ENCODE measurements at places on chromosomes 16 and 17. TPM values are rescaled to one million over a fixed set of nuclear protein-coding genes. Genes with fewer than 3 reads are reported as not detected.
A peak's percentile ranks its signal among the peaks of the same experiment; 100 is the strongest.

PIRT gene
- total RNA-seq = not detected

DNA sequence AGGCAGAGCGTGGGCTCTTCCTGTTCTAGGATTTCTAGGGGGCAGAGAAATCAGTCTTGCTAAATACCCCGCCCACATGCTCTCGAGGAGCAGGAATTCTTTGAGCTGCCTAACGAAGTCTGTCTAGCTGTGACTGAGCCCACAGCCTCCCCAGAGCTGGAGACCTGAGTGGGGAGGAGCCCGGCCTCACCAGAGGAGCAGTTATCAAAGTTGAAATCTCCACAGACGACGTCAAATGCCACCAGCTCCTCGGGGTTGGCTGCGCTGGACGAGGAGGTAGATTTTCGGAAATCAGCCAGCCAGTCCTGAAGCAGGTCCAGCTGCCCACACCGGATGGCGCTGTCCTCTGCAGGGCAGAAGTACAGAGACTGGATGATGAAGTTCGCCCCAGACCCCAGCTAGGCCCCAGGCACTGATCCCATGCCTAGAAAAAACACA lies 53.8 kb downstream of the PRMT7 start:
- DNase-seq = no peak

GRCh38 chr16:48212033-48212432 lies 32.1 kb upstream of the LONP2 start:
- no peak for DNase-seq

TAF15 gene
- 235 TPM for total RNA-seq

CRHR1 gene
- total RNA-seq = 0.36 TPM

- no peak for DNase-seq
These were observed 95.2 kb downstream of the MAF start for GRCh38 chr16:79505344-79505743.

DNA sequence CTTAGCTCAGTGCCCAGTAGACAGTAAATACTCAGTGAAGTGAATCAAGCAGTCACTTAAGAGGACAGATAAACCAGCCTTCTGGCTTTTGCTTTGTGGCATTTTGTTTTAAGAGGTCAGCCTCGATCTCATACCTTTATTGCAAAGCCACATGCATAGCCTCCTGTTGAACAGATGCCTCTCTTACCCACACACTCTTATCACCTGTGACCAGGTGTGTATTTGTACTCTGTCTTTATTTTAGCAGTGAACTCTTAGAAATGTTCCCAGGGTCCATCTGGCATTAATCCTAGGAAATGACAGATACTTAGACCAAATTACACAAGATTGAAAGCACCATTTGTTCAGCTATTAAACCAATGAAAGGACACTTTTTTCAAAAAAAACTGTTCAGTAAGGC lies 1426.5 kb downstream of the CDH11 start:
- no peak for DNase-seq

NUPR1 gene
- total RNA-seq = 12.3 TPM

GRCh38 chr17:50027881-50028735 lies 27.8 kb upstream of the ITGA3 start:
- DNase-seq = no peak

PYDC1 gene
- total RNA-seq = not detected

DNA sequence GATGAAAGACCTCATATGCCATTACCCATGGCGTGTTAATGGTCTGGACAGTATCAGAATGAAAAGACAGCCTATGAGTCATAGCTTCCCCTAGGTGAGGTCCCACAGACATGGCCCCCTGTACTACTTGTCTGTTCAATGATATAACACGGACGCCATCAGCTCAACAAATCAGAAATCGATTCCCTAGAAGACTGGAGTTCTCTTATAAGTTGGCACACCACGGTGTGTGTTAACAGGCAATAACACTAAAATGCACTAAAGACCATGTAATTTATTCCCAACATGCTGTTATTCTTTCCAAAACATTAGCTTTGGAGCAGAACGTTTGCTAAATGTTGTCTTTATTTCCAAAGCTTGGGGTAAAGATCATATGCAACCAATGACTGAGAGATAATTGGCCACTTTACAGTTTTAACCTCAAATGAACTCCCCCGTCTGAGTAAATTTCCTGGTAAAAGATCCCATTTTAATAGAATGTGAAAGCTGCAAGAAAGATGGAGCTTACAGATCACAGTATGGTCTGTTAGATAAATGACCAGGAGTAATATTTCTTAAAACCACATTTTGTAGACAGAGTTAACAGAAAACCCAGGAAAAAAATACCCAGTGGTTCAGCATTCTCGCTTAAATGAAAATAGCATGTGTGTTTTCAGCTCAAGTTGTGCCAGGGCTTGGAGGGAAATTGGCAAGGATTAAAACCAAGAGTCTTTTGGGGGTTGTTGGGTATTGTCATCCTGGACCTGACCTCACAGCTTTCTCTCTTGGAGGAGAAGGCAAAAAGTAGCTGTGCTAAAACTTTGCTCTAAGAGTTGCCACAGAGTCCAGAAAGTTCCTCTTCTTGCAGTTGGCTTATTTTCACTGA lies 65.9 kb downstream of the PCTP start:
- DNase-seq = no peak

CMTM4 gene
- 60.8 TPM for total RNA-seq

GAS2L2 gene
- total RNA-seq = 0.11 TPM

- no peak for DNase-seq
These were observed 6.9 kb upstream of the SCNN1G start for GRCh38 chr16:23175651-23176050.

- no peak for DNase-seq
These were observed 390.1 kb downstream of the ZFHX3 start for GRCh38 chr16:72657791-72658190.

DNA sequence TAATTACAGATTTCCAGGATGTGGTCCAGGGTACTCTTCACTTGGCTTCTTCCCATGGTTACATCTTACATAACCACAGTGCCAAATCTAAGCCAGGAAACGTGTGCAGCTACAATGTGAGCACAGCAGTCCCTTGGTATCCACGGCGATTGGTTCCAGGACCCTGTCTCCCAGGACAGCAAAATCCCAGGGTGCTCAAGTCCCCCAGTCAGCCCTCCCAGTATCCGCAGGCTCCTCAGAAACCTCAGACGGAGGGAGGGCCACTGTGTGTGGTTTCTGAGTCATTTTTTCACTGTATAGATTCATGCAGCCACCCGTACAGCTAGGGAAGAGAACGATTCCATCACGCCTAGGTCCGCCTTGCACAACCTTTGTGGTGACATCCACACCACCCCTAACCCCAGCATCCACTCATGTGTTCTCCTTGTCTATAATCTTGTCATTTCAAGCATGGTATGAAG lies 11.1 kb upstream of the ATP2C2 start:
- DNase-seq = no peak

OTOP3 gene
- total RNA-seq = not detected

MLYCD gene
- 7.4 TPM for total RNA-seq

PDILT gene
- not detected for total RNA-seq

DNA sequence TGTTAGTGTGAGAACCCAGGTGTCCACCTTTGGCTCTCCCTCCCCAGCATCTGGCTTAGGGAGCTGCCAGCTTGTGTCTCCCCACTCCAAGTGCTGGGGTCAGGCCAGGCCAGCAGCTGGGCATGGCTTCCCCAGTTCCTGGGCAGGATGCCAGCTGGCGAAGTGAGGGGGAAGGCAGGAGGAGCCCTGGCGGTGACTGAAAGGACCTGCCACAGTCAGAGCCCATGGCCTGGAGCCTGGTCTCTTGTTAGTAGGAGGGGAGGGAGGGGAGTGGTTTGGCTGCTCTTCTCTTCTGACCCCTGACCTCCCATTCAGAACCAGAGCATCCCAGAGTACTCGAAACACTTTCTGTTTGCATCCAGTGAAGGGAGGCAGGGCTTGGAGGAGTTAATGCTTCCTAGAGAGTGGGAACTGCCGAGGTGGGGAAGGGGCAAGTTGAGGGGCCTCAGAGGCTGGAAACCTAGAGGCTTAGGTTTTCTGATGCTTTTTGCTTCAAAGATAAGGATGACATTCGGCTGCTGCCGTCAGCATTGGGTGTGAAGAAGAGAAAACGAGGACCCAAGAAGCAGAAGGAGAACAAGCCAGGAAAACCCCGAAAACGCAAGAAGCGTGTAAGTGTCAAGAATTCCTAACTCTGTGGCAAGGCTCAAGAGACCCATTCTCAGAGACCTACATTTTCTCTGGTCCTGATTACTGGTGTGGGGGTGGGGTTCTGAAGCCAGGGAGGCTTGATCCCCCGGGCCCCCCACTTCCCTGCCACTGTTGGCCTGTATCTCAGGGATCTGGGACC lies 772 bp downstream of the CHD3 start:
- DNase-seq = peak; percentile 72

IL32 gene
- total RNA-seq = 5.5 TPM

DNA sequence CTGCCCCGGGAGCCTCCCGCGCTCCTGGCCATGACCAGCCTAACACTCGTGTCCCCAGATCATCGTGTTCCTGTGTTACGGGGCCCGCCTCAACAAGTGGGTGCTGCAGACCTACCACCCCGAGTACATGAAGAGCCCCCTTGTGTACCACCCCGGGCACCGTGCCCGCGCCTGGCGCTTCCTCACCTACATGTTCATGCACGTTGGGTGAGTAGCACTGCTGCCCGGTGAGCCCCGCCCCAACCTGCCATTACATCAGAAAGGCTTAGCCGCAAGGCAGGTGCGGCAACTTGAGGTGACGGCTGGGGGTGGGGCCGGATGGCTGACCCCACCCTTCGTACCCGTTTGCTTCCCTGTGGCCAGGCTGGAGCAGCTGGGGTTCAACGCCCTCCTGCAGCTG lies 1.4 kb downstream of the RHBDL1 start:
- no peak for DNase-seq

XYLT2 gene
- 35.3 TPM for total RNA-seq

DNA sequence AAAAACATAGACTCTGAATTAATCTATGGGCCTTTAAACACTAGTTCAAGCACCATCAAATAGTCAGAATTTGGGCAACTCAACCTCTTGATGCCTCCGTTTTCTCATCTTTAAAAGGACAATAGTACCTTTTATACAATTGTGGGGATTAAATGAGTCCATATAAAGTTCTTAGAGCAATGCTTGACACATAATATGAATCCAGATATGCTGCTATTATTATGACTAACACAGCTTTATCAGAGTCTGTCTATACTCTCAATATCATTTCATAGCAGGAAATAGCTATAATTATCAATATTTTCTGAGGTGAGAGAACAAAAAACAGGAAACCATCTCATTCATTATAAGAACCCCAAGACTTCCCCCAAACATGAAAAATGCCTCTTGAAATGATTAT lies 430.5 kb upstream of the XYLT1 start:
- DNase-seq = no peak

GRCh38 chr16:83717814-83718213 lies 90.0 kb upstream of the HSBP1 start:
- DNase-seq = no peak

DNA sequence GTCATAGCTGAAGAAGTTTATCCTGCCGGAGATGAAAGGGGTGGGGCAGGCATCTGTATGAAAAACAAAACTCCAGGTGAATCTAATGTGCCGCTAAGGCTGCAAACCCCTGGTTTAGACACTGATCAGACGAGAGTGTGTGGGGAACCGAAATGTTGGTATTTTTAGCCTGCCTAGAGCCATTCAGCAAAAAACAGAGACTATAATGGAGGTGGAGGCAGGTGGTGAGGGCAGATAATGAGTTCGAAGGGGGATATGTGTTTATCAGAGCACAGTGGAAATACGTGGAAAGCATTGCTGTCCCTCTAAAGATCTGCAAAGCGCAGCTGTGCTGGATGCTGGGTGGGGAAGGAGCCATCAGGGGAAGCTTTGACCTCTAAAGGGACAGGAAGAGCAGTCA lies 127.5 kb upstream of the WSCD1 start:
- no peak for DNase-seq

DNA sequence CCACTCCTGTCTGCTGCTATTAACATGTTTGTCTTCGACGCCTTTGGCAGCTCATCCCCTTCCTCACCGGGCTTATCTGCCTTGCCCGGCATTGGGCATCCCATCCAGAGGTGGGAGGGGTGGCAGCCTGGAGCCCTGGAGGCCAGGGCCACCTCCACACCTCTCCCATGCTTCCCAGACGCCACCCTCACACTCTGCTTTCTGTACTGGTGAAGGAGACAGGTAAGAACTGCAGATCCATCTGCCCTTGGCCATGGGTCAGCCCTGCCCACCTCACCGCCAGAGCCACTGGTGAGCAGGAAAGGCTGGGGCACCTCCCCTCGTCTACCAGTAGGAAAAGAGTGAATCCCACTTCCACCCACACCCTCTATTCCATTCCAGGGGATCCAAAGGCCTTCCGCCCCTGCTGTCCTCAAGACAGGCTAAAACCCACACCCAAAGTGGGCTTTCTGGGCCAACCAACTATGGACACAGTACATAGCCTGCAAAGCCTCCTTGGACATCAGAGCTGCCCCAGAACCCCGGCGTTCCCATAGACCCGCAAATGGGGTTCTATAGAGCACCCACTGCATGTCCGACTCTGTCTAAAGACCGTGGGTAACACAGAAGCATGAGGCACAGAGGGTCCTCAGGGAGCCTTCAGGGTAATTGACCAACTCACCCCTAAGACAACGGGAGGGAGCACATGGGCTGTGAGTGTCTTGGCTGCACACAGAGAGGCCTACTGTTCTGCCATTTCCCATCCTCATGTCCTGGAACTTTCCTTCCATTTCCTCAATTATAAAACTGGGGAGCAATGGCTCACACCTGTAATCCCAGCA lies 23.4 kb upstream of the RBFOX3 start:
- DNase-seq = peak; percentile 21

- no peak for DNase-seq
These were observed 37.2 kb downstream of the LITAFD start for GRCh38 chr16:8919089-8919933.

GRCh38 chr16:82732461-82732860 lies 105.7 kb downstream of the CDH13 start:
- no peak for DNase-seq

NEUROD2 gene
- total RNA-seq = 0.09 TPM

ZNF668 gene
- total RNA-seq = 11.8 TPM

DNA sequence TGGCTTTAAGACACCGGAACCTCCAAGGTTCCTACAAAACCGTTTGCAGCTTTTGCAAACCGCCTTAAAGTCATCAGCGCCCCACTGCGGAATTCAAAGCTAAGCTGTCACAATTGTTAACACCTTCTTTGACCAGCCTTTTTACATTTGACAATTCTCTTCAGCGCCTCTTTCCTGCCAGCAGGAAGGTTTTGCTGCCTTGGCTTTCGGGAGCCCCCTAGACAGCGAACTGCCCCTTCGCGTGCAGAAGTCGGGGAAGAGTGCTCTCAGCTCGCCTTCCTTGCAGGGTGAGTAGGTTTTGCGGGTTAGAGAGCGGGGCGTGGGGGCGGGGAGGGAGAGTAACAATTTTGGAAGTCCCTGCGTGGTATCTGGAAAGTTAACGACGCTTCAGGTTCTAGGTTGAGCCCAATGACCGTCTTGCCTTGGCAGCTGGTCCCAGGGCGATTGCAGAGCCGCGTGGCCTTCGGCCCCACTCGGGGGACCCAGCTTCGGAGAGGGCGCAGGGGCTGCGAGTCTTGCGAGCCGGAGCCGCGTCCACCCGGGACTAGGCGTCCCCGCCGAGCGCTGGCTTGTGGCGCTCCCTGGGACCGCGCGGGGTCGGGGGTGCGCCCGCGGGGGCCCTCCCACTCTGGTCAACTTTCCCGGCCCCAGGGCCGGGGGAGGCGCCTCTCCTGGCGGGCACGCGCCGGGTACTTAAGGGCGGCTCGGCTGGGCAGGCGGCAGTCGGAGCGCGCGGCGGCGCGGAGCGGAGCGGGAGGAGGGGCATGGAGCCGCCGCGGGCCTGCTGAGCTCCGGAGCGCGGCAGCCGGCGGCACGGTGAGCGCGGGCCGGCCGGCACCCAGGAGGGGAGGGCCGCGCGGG lies at the start of gene HAS3:
Gene HAS3, plus strand, starts transcription at position 153 of the 861 bp plus-strand sequence. CDS start 3,743 bp downstream, outside the sequence.
- peak; percentile 43 for DNase-seq

- DNase-seq = no peak
These were observed 5.9 kb downstream of the UBTF start for GRCh38 chr17:44213403-44214229.

C1QL1 gene
- 3.1 TPM for total RNA-seq

- DNase-seq = no peak
These were observed 589 bp downstream of the ARL6IP1 start for GRCh38 chr16:18800775-18801144.
